ENCODE measurements at places on chromosomes 7 and 10.
A peak's percentile ranks its signal among the peaks of the same experiment; 100 is the strongest.

DNA sequence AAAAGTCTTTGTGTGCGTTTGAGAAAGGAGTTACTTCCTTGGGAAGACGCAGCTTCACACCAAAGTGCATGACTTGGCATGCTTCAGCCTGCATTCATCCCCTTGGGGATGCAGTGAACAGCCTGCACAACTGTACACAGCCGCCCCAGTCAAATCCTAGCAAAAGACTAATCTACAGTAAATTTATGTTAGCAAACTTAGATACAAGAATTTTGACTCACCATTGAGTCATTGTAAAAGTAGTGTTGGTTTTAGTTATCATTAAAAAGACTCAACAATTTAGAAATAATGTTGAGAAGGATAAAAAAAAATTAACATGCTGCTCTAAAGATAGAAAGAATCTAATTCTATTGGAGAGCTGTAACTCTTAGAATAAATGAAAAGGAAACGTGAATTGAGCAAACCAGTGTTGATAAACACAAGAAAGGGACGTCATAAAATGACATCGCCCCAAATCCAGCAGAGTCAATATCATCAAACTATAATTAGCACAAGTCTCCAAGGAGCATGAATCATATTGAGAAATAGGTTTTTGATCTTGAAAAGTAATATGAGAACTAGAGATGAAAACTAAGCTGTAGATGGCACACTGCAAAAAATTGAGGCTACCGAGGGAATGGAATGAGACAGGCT lies 11.9 kb upstream of the OPTN start:
- DNase-seq: peak; percentile 57

DNA sequence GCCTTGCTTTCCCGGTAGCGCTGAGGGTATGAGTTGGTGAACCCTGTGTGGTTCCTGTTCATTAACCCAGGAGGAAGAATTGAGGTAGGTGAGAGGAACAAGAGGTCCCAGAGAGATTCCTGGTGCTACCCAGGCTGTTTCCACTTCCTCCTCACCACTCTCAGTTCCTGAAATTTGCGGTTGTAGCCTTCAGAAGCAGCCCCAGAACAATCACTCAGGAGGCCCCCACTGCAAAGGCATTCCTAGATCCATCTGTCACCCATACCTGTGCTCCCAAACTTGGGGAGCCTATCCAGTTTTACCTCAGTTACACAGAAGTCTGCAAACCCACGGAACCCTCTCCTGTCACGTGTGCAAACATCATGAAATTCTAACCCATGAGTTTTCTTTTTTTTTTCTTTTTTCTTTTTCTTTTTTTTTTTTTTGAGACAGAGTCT lies 9.0 kb upstream of the PIP4K2A start:
- no peak for DNase-seq

DNA sequence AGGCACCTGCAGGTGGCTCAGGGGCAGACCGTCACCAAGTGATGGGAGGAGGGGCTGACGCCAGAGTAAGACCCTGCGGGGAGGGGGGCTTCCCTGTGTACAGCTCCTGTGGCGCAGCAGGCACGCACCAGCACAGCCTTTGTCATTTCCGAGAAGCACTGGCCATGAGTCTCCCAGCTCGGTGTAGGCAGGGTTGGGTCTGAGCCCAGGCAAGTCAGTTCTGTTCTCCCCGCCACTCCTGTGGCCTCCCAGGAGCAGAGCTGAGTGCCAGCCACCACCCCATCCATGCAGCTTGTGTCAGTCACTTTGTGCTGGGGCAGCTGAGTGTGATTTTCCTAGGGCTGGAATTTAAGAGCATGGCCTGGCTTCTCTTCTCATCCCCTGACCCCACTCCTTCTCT lies 13.2 kb downstream of the CPSF4 start:
- DNase-seq: no peak

GRCh38 chr7:14424675-14425074 lies 435.2 kb upstream of the ETV1 start:
- no peak for DNase-seq

DNA sequence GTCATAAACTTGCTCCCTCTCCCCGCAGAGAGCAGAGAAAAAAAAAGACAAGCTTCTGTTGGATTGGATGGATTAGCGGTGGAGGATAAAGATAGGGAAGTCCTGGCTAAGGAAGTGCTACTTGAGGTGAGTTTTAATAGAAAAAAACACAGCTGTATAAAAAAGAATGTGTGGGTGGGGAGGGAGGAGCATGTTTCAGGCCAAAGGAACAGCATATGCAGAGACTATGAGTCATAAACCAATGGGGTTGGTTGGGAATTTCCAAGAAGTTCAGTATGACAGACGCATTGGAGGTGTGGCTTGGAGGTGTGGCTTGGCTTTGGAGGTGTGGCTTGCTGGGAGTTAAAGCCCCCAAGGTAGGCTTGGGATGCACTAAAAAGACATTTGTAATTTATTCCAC lies 103.0 kb upstream of the LSM8 start:
- DNase-seq: no peak

DNA sequence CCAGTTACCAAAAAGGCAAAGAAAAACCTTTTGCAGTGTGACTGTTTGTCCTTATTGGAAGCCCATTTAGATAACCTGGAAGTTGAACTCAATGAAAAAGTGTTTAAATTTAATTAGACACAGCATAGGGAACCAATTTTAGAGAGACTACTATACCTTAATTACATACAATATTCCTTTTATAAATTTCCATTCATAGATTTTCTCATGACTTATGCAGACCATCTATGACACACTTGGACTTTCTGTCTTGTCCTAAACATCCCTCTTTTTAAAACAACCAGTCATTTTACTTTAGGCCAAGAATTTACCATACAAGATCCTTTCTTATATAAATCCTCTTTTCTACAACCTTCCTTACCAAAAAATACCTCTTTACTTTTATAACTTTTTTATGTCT lies 61.6 kb downstream of the MTURN start:
- no peak for DNase-seq

- peak; percentile 31 for DNase-seq
Measured at GRCh38 chr7:98251601-98252424, at the start of gene TECPR1. Gene TECPR1, minus strand, starts transcription at chr7:98252232. Its CDS starts 6,086 bp downstream, at chr7:98246146.

DNA sequence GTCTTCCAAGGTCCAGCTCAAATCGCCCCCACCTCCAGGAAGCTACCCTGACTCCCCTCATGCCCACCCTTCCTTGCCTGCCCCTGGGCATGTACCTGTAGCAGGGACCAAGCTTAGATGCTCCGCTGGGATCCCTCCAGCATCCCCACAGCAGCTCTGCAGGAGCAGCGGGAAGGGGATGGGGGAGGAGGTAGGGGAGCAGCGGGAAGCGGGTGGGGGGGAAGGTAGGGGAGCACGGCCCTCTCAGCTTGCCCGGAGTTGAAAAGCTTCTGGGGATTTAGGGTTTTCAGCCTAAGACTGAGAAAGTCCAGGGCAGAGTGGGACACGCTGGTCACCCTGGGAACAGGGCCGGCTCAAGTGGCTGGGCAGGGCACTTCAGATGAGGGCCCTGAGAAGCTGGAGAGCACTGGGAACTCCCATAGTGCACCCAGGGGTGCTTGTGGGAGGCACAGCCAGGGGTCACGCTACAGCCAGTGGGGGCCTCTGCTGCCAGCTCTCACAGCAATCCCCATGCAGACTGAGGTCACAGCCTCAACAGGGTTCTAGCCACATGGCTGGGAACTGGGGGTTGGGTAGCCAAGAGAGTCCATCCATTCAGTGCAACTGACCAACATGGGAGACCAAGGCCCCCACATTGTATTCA lies 13.4 kb downstream of the WDR86 start:
- DNase-seq: no peak

- DNase-seq: no peak
Measured at GRCh38 chr10:104574427-104574826, 66.7 kb upstream of the SORCS3 start.

DNA sequence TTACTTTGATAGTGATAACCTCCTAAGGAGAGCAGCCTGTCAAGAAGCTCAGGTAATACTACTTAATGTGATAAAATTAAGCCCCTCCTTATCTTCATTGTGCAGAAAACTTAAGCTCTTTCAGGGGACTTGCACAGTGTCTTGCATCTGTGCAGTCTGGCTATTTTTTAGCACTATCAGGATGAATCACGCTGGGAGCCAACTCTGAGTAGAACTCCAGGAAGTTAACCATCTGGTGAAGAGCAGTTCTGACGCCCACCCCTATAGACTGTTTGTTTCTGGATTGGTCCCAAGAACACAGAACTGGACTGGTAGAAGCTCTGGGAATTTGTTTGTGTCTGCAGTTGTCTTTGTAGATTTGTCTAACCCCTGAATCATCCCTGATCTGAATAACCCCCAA lies 41.9 kb downstream of the AGK start:
- peak; percentile 34 for DNase-seq

DNA sequence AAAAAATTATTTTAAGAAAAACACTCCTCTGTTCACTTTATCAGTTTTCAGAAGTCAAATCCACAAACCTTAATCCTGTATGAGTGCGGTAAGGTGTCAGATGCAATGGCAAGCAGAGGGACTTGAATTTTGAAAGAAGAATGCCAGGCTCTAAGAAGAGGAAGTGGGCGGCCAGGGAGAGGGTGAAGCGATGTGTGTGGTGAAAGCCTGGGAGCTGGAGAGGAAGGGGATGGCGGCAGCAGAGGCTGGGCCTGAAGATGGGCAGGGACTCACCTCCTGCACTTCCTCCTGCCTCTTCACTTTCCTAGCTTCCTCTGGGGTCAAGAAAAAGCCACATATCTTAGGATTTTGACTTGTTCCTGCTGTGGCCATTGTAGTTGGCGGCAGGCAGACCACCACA lies 609.6 kb downstream of the PARD3 start:
- DNase-seq: no peak

DNA sequence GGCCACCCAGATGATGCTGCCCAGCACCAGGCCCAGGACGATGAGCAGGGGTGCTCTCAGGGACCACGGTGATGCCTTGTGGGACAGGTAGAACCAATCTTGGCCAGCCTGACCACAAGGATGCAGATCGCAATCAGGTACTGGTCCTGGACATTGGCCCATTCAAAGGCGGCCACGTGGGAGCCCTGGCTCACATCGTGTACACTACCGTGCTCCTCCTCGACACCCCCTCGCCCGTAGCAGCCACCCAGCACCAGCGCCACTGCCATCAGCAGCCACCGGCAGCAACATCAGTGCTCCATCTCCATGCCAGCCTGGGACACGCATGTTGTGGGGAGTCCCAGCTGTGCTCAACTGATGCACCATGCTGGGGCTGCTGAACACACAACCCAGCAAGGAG lies 39.0 kb downstream of the AGAP6 start:
- DNase-seq: no peak

DNA sequence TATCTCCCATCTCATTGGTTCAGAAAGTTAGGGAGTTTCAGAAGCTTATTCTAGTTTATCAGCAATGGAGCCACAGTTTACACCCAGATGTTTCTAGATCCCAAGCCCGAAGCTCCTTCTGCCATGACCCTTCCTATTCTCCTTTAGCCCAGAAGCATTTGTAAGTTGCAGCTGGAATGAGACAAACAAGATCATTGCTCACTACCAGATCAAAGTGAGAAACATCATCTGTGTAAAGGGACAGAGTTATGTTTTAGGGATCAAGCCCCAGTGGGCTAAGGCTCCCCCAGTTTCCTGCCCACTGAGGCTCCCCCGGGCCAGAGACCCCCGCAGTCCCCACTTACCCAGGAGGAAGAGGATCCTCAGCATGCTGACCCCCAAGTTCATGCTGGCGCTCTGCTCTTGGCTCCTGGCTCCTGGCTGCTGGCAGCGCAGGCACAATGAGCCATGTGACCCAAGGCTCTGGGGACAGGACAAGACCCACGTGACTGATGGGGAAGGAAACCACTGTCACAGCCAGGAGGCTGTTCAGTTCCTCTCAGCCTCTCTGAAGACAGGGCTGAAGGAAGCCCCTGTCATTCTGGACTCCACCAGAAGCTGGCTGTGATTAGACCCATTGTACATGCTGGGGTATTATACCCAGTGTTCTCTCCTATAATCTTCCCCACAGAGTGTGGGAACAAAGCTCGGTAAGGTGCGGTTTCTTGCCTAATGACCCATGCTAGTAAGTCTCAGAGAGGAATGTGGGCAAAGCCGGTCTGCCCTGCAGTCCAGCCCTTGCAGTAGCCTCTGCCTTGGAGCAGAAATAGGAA lies at the start of gene TMEM273:
Gene TMEM273 (minus strand): TSS at position 442 of the 812 bp plus-strand sequence. CDS start 55 bp downstream, at position 387.
- DNase-seq: no peak

- DNase-seq: no peak
Measured at GRCh38 chr7:26782501-26782900, 81.9 kb downstream of the SKAP2 start.

DNA sequence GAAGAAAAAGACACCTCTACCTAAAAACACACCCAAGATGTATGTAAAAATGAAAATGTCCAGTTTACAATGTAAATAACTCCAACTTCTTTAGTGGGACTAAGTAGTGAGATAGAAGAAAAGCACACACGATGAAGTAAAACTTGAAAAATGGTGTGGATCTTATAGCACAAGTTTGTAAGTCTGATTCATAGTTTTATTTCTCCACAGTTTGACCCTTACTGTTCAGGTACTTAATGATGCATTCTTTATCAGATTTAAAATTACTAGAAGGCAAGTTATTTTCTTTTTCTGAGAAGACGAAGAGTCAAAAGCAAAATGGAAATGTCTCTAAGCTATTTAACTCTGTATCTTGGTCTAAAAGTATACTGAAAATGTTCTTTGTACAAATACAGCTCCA lies 6.1 kb downstream of the NAMPT start:
- DNase-seq: no peak

GRCh38 chr7:128836729-128837348 lies 6.6 kb downstream of the FLNC start:
- DNase-seq: no peak

- no peak for DNase-seq
Measured at GRCh38 chr7:44472843-44473242, 17.6 kb downstream of the NUDCD3 start.

DNA sequence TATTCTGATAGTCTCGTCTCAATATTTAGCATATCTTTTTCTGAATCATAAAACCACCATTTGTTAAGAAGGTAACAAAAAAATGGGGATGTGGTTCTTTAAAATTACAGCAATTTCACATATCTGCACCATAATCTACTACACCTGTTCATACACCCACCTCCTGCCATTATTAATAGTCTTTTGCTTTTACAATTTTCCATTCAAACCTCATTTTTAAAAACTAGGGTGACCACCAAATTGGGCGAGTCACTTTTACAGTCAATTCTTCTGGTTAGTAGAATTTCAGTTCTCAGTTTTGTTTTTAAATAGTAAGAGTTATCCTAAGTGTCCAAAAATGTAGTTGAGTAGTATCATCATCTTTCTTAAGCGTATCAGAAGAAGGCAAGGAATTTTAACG lies 48.4 kb upstream of the GSAP start:
- no peak for DNase-seq

DNA sequence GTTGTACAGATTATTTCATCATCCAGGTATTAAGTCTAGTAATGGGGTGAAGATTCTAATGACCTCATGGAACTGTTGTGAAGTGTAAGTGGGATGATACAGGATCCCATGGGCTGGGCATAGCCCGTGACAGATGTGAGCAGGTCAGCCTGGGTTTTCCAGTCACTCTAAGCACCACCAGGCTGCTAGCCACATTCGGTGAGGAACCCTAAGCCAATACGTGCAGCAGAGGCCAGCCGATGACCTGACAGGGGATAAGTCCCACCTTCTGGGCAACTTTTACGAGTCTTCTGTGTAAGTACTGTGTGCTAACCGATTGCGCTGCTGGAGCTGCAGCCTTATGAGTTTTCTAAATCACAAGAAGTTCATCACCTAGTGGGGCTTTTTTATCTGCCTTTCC lies 7.3 kb downstream of the ZNF503 start:
- DNase-seq: no peak

- no peak for DNase-seq
Measured at GRCh38 chr7:88269586-88269985, 37.1 kb downstream of the STEAP4 start.
